Calu3 (cell line): ENCODE measurements at places on chromosomes 12 and 14. TPM values are rescaled to one million over a fixed set of nuclear protein-coding genes. Genes with fewer than 3 reads are reported as not detected.

The VWF gene
- not detected in 2 replicates for total RNA-seq

The ARHGAP9 gene
- total RNA-seq: 0.39 TPM in 1 of 2 replicates, not detected in the other

The CD69 gene
- total RNA-seq: 1.7 and 2.6 TPM in 2 replicates

The TAS2R31 gene
- total RNA-seq: 3.6 and 4.1 TPM in 2 replicates

The CCDC197 gene
- not detected in 2 replicates for total RNA-seq

The PNP gene
- 81.3 and 94.9 TPM in 2 replicates for total RNA-seq

The ATN1 gene
- total RNA-seq: 59.9 and 62.0 TPM in 2 replicates

The MANSC4 gene
- not detected in 2 replicates for total RNA-seq

The MPHOSPH9 gene
- total RNA-seq: 52.5 and 69.5 TPM in 2 replicates

The GRIP1 gene
- 25.1 and 47.4 TPM in 2 replicates for total RNA-seq
